ELF-1 (cell line): ENCODE measurements at places on chromosomes 6 and 20.

DNA sequence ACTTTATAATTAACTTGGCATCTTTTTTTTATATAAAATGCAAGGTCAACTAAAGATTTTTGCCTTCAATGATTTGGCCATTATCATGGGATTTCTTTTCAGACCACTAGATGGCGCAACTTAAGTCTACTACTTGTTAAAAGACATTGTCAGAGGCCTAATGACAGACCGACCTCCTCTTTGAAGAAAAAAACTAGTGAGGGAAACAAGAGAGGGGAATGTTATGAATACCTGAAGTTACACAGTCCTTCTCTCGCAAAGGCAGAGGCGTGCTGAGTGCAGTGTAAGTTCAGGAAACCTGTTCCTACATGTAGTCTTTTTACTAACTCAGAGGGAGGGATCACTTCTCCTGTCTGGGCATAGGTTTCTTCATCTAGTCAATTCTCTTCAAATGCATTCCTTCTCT, 9.3 kb downstream of the TRAPPC3L start:
- DNase-seq, result peak; percentile 29

DNA sequence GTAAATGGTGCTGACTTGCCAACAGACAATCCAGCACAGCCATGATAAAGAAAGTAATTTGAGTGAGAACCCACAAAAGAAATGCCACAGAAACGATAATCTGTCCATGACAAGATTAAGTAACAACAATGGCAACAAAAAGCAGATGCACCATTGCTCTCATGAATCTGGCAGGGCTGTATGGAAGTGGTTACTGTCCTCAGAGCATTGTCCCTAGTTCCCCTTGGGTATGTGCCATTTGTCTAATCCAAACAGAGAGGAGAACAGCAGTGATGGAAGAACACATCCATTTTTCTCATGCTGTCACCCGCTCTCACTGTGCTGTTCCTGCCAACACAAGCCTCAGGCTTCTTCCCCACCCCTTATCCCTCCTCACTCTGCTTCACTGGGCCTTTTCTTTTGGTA, 65.8 kb downstream of the REV3L start:
- DNase-seq, result no peak

- DNase-seq, result no peak
Observed at GRCh38 chr6:111522393-111523020, 39.5 kb upstream of the REV3L start.

DNA sequence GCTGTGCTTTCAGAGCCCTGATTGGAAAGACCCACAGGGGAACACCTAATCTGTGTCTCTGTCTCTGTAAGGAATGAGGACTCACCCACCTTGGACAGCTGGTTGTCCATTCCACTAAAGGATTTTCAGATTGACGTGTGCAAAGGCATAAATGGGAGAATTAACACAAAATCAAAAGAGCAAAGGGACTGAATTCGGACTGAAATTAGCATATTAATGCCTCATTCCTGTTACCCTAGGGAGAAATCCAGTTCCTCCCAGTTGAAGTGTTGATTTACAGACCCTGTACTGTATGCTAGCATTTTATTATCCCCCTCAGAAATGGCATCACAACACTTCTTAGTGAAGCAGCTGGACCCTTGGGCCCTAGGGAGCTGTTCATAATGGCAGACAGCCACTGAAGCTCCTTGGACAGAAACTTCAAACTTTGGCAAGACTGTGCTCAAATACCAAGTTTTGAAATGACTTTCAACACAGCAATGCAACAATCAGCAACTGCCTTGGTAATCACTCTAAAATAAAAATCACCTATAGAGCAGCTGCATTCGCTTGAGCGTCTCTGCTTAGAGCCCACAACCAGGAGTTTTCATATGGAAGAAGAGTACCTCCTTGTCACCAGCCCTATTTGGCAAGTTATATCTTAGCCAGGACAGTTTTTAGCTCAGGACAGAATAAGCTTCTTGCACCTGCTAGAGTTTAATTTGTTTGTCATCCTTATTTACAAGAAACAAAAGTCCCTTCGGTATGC, 118.1 kb downstream of the TRDN start:
- DNase-seq, result no peak

GRCh38 chr6:97052896-97053295, 128.4 kb downstream of the KLHL32 start:
- DNase-seq, result no peak

- no peak for DNase-seq
Observed at GRCh38 chr20:36941401-36941835, 10.1 kb downstream of the SAMHD1 start.

DNA sequence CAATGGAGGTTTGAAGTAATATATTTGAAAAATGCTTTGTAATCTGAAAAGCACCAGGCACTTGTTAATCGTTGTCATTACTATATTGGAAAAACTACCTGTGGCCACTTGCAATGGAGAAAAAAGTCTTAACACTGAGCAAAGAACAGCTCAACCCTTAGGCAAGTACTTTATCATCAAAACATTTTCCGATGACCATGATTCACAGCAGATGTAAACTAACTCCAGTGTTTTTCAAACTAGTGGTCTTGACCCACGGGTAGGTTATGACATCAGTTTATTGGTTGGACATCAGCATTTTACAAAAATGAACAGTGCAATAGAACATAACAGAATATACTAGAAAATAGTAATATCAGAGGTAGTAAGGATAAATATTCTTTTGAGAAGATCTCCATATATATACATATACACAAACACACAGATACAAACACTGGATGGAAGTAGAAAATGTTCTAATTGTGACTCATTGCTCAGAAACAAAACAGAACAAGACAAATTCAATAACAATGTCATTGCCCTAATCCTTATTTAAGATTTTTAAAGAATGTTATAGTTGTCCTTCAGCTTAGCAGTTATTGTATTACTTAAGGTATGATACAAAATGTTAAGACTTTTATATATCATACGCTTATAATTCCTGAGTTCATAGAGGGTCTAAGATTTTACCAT, 123.0 kb downstream of the PLCB1 start:
- DNase-seq, result no peak

DNA sequence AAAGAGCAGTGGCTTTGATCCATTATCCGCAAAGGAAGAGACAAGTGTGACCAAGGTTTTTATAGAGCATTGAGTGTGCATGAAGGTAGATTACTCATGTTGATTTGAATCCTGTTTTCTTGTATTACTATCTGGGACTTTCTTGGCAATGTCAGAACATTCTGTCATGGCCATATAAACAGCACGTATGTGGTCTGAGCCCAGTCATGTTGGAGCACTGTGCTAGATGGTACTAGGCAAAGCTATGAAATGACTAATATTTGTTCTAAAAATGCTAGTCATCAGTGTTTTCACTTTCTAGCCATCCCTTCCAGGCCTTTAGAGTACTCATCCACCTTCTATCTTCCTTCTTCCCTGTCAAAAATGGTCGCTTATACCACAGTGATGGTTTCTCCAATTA, 278.6 kb upstream of the FLRT3 start:
- DNase-seq, result no peak

DNA sequence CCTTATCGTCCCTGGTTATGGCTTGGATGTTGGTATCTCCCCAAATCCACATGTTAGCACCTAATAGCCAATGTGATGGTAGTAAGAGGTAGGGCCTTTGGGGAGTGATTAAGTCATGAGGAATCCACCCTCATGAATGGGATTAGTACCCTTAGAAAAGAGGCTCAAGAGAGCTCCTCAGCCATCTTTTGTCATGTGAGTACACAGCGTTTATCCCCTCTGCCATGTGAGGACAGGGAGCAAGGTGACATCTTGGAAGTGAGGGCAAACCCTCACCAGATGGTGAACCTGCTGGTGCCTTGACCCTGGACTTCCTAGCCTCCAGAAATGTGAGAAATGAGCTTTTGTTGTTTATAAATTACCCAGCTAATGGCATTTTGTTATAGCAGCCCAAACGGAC, 16.1 kb upstream of the SIRPB2 start:
- no peak for DNase-seq

DNA sequence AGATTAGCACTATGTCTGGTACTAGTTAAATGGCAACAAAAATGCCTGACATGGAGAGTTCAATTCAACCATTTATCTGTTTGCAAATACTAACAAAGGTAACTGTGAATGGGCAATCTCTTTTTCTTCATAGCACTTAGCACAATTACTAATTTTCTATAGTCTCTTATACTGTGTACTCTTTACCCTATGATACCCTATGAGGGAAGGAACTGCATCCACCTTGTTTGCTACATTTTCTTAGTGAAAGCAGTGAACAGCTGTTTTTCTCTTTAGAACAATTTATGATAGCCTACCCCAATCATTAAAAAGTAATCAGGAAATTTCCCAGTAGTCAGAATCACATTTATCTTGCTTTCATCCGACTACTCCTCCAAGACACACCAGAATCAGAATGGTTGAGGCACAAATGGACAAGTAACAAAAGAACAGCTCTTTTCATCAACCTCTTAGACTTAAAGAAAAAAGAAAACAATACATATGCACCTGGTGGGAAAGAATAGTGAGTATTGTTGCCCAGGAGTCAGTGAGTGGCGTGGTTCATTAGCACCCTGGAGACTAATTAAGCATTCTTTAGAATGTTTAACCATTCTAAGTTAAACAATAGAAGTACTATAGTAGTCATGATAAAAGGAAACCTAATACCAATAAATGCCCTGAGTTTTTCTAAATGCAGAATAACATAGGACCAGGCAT, 16.7 kb downstream of the ZNF292 start:
- DNase-seq, result no peak

DNA sequence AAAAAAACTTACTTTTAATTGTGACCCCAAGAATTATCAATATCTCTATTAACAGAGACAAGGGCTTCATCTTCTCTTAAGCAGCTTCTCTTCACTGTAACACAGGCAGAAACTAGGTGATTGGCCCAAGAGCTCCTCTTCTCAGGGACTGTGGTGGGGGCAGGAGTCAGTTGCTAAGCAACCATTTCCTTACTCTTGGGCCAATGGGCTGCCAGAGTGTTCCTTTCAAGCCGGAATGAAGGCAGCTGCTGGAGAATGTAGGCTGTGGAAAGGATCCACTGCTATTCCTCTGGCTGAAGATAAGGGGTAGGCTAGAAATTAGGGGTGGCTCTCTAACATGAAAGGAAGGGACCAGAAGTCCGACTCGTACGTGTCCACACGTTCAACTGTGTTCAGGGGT, at the start of gene SEL1L2:
Gene SEL1L2, minus strand, starts transcription at position 150 of the 400 bp plus-strand sequence. Its CDS starts 80 bp downstream, at position 70.
- peak; percentile 55 for DNase-seq

GRCh38 chr6:35391240-35391968, 49.0 kb downstream of the PPARD start:
- no peak for DNase-seq

DNA sequence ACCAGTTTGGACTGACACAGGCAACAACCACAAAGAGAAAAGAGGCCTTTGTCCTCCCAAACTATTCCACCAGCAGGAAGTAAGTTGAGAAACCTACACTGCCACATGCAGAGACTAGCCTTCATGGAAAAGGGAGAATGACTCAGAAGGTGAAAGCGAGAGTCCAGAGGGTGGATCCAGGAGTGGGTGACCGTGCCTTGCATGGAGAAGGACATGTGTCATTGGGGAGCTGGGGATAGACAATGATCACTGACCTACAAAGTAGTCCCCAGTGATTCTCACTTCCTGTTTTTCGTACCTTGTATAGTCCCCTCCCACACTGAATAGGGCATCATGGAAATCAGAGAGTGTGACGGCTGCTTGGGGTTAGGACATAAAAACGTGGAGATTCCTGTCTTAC, 91.9 kb downstream of the MYLK4 start:
- no peak for DNase-seq

DNA sequence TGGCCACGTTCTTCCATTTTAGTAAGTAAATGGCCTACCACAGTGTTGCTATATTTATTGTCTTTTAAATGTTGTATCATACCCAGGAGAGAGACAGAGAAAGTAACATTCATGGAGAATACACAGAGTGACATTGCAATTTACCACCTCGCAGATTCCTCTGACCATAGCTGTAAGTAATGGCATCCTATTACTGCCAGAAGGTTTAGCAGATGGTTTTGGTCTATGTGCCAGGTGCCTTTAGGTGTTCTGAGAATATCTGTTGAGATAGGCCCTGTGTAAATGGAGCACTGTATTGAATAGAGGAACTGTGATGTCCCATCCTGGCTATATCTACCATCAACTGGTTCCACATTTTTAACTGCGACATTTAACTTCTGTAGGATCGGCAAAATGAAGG, 559.6 kb downstream of the KIF16B start:
- no peak for DNase-seq
